ENCODE measurements at places on chromosomes 12 and 14.

- no peak for DNase-seq
These were observed 51.3 kb downstream of the IQSEC3 start for GRCh38 chr12:117816-118345.

DNA sequence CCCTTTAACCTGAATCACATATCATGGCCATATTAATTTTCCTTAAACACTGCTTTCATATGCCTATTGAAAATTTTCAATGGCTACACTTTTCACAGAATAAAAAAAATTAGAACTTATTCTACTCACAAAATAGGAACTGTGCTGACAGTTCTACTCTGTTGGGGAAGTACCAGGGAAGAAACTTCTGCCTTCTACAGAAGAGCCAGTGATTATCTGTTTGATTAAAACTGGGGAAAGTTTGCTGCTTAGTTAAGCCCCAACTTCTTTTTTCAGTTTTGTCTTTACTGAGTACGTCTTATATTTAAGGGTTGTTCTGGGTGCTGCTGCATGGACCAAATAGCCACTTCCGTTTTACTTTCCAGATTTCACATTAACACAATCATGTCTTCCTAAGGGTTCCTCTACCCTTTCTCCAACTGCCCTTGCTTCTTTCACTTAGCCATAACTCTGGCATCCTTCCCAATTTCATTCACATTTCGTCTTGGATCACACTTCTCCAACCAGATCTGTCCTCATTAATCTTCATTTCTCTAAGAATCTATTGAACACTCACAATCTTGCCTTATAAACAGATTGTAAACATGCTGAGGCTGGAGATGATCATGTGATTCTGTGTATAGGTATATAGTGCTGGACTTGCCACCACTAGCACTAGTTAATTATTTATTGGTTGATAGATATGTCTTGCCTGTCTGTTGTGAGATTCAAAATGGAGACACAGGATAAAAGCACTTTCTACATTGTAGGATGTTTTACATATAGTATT, 1.9 kb upstream of the SEL1L start:
- no peak for DNase-seq

GRCh38 chr14:31939934-31940333, 137.2 kb upstream of the ARHGAP5 start:
- DNase-seq, result no peak

DNA sequence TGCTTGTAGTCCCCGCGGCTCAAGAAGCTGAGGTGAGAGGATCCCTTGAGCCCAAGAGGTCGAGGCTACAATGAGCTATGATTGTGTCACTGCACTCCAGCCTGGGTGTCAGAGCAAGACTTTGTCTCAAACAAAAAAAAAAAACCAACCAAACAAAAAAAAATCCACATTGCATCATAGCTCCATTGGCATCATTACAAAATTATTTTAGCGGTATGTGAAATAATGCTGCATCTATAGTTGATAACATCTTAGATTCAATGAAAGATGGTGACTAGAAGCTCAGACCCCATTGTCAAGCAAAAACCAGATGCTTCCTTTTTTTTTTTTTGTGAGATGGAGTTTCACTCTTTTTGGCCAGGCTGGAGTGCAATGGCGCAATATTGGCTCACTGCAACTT, 14.8 kb upstream of the PTHLH start:
- DNase-seq, result no peak

GRCh38 chr12:88334271-88334670, 192.2 kb downstream of the TMTC3 start:
- DNase-seq, result no peak

GRCh38 chr14:34020014-34020413, 69.1 kb upstream of the EGLN3 start:
- no peak for DNase-seq

DNA sequence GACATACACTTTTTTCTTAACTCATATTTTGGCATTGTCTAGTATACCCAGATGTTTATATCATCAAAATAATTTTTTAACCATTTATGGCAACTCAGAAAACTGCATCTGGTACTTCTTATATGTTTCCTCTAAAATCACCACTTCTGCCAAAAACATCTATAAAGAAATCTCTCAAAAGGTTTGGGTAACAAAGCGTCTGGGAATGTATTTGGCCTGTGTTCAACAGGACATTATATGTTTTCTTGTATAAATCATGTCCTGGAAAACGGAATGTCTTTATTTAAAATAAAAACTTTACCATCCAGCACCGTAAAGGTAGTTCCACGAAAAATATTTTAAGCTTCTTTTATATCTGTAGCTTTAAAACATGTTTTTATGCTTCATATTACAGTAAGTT, 36.1 kb upstream of the FBLN5 start:
- DNase-seq, result no peak

DNA sequence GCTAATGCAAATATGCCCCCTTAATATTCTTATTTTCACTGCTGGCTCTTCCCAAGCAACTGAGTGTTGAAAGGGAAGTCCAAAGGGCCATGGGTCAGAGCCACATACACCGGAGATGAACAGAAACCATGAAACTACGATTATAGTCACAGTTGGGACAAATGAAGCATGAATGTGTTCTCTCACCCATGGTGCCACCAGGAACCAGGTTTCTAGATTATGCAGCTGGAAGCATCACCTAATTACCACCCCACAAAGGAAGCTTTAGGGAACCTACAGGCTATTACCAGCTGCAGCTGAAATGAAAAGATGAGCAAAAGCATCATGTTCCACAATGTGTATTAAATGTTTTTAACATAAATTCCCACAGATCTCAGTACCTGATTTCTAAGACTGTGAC, 15.4 kb downstream of the TMTC1 start:
- no peak for DNase-seq

- no peak for DNase-seq
These were observed 83.9 kb downstream of the GPATCH2L start for GRCh38 chr14:76235628-76236027.

DNA sequence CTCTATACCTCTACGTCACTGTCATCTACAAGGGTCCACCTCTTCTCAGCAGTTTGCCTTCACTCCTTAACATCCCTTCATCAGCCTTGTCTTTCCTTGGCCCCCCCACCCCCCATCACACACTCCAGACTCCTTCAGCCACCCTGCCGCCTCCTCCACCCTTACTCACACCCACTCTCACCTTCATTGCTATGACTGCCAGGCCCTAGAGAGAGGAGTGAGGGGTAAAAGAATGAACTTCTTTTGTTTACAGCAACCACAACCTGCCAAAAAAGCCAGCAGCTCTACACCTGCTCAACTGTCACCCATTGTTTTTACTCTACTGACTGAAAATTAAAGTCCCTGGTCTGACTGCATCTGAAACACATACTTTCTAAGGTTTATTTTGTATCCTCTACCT, 112.8 kb downstream of the DUSP6 start:
- no peak for DNase-seq

- DNase-seq, result no peak
These were observed 67.1 kb upstream of the DCN start for GRCh38 chr12:91249518-91250272.

DNA sequence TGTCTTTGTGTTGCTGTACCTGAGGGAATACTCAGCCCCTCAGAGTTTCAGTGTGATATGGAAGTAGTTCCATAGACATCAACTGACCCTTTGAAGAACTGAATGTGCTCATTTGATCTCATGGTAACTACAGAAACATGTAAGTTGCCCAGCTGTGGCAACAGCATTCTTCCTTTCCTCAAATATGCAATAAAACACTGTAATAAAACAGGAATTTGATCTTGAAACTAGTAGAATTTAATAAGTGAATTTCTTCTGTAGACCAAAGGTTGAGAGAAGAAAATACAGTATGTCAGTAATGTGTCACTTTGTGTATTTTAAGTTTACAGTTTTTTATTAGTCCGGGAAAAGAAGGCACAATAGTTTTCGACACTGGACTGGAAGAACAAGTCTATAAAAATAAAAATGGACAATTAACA, 31.9 kb downstream of the KCTD10 start:
- no peak for DNase-seq

- DNase-seq, result no peak
These were observed 2.0 kb downstream of the PACS2 start for GRCh38 chr14:105316577-105316941.

DNA sequence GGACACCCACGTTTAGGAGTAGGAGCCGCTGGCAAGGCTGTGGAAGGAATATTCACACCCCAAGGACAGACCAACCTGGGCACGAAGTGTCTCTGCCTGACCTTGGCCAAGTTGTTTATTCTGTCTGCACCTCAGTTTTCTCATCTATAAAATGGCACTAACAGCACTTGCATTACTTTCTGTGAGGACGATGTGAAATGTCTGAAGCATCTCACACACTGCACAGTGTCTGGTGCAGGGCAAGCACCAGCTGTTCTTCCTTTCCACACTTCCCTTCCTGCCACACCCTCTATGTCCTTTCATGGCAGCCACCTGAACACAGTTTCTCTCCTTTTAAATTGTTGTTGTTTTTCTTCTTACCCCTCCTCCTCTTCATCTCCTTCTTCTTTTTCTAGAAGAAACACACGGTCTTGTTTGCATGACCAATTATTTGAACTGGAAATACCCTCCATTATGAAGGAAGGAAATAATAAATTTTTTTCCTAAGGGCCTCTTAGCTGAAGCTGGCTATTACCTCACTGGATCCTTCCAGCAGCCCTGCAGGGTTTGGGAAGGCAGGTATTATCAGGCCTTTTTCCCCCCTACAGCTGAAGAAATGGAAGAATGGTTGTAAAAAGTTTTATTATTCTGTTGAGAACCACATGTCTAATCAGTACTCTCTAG, 42.9 kb upstream of the ATP23 start:
- DNase-seq, result no peak

DNA sequence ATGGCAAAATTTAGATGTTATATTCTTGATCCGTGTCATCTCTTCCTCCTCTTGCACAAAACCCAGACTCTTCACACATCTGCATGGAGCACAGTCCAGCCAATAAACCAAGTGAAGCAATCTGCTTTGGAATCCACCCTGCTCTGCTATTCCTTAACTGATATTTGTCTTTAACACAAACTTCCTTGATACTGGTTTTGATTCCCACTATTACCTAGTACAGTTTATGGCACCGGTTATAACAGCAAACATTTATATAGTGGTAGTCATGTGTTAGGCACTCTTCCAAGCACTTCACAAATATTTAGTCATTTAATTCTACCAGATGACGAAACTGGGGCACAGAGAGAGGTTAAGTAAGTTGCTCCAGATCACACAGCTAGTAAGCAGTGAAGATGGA, 12.5 kb downstream of the STYK1 start:
- no peak for DNase-seq

DNA sequence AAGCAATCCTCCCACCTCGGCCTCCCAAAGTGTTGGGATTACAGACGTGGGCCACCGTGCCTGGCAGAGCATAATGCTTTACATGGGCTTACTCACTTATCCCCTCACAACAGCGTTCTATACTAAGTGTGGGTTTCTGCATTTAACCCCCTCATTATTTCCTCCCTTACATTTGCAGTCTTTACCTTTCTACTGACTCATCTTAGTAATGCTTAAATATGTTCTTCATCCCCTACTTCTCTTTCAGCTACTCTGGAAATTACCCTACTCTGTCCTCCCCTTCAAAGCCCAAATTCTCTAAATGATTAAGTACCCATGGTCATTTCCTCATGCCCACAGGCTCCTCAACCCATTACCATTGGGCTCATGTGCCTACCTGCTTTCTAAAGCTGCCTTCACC, 40.7 kb downstream of the NKX2-1 start:
- DNase-seq, result no peak

- DNase-seq, result peak; percentile 49
These were observed 4.2 kb upstream of the XPOT start for GRCh38 chr12:64400041-64400440.

DNA sequence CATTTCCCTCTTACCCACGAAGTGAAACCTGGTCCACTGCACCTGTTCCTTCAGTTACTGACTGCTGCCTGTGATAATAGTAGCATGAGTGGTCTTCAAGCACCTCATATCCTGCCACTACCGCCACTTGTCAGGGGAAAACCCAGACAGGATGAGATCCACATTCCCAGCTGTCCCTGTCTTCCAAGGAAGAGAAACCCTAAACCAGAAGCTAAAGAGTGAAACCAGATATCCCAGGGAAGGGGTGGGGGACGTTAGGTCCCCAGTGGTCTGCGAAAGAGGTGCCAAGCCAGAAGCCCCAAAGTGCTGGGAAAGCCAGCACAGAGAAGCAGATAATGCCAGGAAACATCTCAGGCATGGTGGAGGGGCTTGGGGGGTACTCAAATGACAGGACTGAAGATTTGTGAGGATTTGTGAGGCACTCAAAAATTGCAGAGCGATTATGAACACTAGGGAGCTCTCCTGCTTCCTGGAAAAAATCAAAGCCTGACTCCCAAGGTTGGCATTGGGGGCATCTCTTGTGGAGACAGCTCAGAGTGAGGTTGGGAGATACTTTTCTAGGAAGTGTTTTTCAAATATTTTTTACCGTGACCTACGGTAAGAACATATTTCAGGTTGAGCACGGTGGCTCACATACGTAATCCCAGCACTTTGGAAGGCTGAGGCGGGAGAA, 77.9 kb downstream of the TMEM30B start:
- DNase-seq, result no peak

DNA sequence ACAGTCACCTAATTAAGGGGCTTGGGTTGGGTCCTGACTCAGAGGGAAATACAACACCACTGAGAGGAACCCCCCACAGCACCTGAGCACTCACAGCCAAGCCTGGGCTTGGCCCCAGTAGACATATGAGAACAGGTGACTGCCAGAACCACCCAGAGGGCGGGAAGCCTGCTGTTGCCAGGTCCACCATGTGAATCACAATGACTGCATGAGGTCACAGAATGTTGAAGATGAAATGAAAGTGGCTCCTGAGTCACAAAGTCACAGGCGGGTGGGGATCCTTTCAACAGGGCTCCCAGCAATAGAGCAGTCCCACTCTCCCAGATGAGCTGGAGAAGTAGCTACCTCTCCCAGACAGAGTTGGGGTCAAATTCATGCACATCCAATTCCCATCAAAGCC, at the start of gene LRRC74A:
TSS of gene LRRC74A (plus strand) at position 287 of the 400 bp plus-strand sequence. CDS start 290 bp downstream, outside the sequence.
- DNase-seq, result no peak

- no peak for DNase-seq
These were observed 38.6 kb upstream of the VPS33A start for GRCh38 chr12:122304924-122305323.

DNA sequence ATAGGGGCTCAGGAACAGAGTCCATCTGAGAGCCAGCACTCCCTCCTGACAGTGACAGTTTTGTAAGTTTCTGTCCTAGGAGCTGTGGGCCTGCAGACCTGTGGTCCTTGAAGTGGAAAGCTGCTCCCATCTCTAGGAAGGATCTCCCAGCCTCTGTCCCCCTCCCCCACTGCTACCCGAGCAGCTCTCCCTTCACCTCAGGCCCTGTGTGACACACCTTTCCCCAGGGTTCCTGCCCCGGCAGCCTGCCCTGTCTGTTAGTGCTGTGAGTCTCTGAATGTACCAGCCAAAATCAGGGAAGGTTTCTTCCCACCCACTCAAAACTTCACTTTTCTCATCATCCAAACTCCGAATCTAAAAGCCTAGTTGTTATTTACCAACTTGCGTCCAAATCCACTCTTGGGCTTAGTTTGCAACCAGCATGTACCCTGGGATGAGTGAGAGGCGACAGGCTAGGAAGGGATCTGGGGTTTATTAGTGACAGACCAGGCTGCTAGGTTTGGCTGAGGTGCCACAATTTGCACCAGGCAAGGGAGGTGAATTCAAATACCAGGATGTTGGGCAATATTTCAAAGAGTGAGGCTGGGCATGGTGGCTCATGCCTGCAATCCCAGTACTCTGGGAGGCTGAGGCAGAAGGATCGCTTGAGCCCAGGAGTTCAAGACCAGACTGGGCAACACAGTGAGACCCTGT, 39.9 kb downstream of the NINJ2 start:
- DNase-seq, result no peak

- DNase-seq, result peak; percentile 45
These were observed 841.1 kb downstream of the NRXN3 start for GRCh38 chr14:79011091-79011919.

Data from H7 (cell line).